Activated T-helper 9 cell treated with anti-CD3 and anti-CD28 coated beads, Interleukin-2, amount 50 U/mL, for 16 hours (primary cell): ENCODE measurements at places on chromosomes 7 and 10.

GRCh38 chr10:80161321-80162083 is 29.0 kb downstream of the PLAC9 start:
- DNase-seq: no peak

DNA sequence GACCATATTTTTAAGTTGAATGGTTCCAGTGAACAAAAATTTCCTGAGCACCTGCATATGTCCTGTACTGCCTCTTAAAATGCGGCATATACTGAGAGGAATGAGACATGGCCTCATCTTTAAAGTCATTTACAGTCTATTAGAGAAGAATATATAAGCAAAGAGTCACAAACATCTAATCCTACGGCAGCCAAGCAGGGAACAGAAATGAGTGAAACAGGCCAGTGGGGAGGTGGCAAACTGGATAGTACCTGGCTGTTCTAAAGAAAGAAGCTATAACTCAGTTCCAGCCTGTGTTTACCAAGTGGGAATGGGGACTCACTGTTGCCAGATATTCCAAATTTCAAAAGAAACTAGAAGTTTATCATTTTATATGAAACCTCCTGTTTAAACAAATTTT is 211.4 kb downstream of the VTI1A start:
- DNase-seq: no peak

- no peak for DNase-seq
Measured at GRCh38 chr10:61423178-61423577, 30.0 kb downstream of the TMEM26 start.

GRCh38 chr7:867406-868188 is 8.8 kb upstream of the GET4 start:
- DNase-seq: no peak

DNA sequence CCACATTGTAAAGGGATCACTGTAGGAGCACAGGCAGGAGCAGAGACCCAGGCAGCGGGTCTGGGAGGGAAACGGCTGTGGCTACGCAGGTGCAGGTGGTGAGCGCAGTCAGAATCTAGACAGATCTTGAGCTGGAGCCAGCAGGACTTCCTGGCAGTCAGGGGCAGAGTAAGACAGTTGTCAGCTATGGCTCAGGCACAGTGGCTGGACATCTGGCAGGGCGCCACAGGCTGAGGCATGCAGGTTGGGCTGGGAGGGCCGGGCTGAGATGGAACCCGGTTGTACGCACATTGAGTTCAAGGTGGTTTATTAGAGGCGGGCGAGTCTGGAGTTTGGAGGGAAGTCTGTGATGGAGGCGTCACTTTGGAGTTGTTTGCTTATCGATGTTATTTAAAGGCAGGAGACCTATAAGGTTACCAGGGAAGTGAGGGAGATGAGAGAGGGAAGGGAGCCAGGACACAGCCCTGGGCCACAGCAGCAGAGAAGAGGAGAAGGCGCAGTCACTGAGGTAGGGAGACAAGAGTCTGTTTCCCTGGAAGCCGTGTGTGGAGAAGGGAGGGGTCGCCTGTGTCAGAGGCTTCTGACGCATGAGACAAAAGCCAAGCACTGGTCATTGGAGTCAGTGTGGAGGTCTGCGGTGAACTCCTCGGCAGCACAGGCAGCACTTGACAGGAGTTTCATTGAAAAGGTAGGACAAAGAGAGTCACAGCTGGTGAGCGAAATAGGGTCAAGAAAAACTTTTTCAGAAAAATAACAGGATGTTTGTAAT is 73.8 kb downstream of the LANCL2 start:
- no peak for DNase-seq

GRCh38 chr10:70007116-70007820 is 45.4 kb upstream of the MACROH2A2 start:
- DNase-seq: no peak

- no peak for DNase-seq
Measured at GRCh38 chr7:25541094-25541821, 313.0 kb upstream of the NPVF start.

- no peak for DNase-seq
Measured at GRCh38 chr7:151388007-151388297, 21.9 kb downstream of the WDR86 start.

DNA sequence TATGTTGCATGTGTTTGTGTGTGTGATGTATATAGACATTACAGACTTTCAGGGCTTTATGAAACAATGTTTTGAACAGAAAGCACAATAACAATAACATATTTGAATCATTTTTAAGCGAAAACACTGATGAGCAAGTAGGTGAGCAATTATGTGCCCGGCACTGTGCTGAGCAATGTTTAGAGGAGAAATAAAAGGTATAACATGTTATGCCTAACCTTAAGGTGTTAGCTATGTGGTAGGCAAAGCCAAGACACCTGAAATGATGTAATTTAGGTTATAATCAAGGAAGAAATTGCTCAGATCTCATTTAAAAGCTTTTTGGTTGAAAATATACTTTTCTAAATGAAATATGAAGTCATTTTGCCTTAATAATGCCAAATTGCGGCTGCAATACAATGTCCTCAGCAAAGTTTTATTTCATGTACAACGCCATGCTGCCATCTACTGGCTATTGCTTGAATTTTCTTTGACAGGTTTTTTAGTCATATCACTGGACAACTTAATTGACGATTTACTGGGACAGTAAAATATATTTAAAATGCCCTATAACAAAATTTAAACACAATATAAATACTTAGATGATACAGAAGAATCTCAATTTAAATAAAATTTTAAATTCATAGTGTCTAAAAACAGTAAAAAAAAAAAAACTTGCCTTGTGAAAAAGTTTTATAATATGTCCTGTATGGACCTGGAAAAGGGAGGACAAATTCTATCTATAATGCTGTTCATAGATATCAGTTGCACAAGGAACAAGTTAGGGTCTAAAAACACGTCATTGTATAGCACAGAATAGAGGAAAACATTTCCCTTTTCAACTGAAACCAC is 131.1 kb upstream of the CDK1 start:
- DNase-seq: no peak

- no peak for DNase-seq
Measured at GRCh38 chr7:80905334-80905733, 13.5 kb downstream of the SEMA3C start.

DNA sequence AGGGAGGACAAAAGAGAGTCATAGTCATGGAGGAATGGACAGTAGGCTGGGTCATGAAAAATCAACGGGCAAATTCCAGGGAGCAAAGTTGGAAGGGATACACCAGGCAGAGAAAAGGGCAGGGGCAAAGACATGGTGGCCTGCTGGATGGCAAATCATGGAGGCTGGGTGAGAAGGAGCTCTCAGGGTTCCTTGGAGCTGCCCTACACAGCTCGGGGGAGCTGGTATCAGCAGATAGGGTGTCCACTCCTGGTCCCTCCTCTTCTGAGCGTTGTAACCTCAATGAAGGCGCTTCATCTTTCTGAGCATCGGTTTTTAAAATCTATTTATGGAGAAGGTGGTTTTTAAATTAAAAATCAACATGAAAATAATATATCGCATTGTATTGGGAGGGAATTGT is 27.9 kb upstream of the EIF5AL1 start:
- DNase-seq: no peak

GRCh38 chr10:24201503-24202180 is 7.3 kb upstream of the KIAA1217 start:
- DNase-seq: no peak

GRCh38 chr7:101453617-101454016 is 90.9 kb downstream of the COL26A1 start:
- no peak for DNase-seq
